H1 (cell line): ENCODE measurements at places on chromosomes 12 and 14.
A peak's percentile ranks its signal among the peaks of the same experiment; 100 is the strongest.

- no peak for DNase-seq
Measured at GRCh38 chr14:83133981-83134645, 1600.5 kb upstream of the SEL1L start.

DNA sequence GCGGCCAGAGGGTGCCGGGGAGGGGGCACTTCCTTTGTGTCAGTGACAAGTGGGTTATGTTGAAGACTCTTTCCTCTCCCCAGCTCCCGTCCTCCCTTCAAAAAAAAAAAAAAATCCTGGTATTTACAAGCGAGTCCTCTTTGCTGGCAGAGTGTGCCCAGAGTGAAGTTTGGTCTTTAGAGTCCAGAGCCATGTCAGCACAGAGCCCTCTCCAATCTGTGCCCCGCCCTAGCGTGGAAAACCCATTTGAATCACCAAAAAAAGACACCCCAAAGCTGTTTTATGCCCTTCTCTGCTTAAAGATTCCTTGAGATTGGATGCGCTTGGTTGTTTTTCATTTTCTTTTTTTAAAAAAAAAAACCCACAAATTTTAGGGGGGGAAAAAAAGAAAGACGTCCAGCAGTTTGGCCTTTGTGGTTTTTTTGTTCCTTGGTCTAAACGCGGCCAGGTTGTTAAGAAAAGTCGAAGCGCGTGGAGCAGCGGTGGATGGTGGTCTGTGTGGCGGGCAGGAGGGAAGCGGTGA lies 3.3 kb downstream of the NKX2-1 start:
- DNase-seq: peak; percentile 50

GRCh38 chr14:61563880-61564617 lies 131.3 kb upstream of the HIF1A start:
- DNase-seq: no peak

- DNase-seq: no peak
Measured at GRCh38 chr12:70045514-70045913, 197.7 kb upstream of the CNOT2 start.

DNA sequence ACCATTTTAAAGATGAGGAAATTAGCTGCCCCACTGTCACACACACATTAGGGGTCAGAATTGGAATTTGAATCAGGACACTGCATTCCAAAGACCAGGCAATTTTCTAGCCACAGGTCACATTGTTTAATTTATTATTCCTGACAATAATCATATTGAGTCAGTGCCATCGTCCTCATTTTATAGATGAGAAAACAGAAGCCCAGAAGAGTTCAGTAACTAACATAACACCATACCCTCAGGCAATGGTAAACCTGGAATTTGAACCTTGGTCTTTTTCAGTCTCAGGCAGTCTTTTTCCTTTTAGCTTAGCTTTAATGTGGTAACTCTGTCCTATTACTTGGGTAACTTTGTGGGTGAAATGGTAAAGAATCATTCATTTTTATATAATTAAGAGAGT lies 330.3 kb upstream of the SYT1 start:
- no peak for DNase-seq

DNA sequence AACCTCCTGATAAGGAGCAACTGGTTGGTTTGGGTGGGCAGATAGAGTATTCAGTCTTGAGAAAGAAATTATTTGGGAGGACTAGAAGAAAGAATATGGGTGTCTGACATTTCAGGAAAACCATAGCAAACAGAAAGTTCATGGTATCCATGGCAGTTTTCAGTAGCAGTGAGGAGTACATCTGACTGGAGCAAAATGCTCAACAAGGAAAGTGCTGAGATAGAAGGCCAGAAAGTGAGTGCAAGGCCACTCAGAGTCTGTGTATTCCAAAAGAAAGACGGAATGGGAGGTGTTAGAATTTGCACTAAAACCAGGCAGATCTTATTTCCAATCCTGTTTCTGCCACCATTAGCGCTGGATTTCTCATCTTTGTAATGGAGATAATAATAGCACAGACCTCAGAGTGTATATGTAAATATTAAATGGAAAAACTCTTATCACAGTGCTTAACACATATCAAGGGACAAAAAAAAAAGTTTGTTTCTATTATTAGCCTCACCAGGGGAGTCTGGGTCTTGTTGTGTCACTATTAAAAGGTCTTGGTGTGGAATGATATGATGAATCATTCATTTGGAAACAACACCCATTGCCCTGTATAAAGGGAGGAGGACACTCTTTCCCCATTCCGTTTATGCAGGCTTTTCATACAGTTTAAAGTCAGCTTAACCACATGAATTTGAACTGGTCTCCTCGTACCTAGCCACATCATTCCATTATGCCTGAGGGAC lies 349.8 kb downstream of the IPO8 start:
- no peak for DNase-seq

DNA sequence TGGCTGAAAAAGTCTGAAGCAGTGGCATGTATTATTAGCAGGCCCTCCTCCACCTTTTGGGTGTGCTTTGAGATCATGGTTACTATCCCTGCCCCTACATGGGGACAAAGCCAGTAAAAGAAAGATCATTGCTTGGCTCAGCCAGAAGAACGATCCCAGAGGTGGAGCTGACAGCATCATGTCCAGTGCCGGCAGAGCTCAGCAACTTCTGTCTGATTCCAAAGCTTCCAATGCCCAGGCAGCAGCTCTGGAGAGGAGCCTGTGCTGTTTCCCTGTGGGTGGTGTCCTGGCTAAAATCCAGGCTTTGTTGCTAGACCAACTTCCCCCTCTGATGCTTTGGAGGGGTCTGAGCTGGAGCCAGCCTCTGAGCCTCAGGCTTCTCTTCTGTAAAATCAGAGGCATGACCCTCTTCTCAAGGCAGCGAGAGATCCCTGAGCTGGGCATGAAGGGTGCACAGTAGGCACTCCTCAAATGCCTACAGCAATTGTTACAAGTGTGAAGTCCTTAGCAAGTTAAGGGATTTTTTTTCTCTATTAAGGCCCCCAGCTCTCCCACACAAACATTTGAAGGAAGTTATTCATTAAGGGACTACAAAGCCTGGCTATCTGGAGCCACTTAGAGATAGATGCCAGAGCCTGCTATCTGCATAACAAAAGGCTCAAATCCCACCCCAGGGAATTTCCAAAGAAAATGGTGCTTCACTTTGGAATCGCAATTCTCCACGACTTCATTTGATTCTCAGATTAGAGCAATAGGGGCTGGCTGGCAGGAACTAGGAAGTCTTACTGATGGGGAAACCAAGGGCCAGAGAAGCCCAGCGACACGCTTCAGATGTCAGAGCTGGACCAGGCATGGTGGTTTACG lies 10.9 kb upstream of the GSC start:
- no peak for DNase-seq

GRCh38 chr12:11863478-11863906 lies 207.2 kb upstream of the BCL2L14 start:
- DNase-seq: no peak

DNA sequence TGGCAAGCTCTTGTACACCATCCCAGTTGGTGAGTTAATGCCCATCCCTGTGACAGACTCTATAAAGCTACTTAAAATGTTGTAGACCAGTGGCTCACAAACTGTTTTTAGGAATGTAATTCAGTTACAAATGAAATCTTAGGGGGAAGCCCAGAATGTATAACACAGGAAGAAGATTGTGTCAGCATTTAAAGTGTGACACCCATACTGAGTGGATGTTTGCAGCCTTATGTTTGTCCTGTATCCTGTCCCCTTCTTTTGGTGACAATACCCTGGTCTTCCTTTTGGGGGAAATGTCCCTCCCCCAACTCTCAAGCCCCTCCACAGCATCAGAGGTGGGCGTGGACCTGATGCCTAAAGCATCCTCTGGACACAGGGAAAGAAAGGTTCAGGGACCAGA lies 47.6 kb upstream of the FAM222A start:
- no peak for DNase-seq

DNA sequence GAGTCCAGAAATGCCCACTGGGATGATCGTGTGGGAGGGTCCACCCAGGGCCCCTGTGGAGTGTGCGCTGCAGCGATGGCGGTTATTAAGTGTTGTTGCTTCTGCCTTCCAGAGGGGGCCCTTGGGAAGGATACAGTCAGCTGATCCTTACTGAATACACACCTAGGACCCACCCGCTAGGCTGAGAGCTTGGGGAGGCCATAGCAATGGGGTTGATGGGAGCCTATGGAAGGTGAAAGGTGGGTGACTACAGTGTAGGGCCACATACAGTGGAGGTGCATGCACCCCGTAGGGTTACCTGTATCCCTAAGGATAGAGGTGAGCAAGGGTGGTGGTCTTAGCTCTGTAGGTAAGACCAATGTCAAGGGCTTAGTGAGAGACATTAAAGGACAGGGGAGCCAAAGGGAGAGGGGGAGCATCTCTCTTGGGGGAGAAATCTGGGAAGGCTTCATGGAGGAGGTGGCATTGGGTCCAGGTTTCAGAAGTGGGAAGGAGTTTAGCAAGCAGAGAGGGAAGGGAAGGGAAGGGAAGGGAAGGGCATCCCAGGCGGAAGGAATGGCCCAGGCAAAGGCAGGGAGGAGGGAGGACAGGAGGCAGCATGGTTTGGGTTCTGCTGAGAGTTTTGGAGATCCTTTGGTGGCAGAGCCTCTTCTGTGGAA lies 73.1 kb upstream of the RIN3 start:
- DNase-seq: no peak

GRCh38 chr14:26775765-26776563 lies 178.1 kb upstream of the NOVA1 start:
- DNase-seq: no peak

- no peak for DNase-seq
Measured at GRCh38 chr12:72111706-72112105, 160.5 kb upstream of the TRHDE start.

DNA sequence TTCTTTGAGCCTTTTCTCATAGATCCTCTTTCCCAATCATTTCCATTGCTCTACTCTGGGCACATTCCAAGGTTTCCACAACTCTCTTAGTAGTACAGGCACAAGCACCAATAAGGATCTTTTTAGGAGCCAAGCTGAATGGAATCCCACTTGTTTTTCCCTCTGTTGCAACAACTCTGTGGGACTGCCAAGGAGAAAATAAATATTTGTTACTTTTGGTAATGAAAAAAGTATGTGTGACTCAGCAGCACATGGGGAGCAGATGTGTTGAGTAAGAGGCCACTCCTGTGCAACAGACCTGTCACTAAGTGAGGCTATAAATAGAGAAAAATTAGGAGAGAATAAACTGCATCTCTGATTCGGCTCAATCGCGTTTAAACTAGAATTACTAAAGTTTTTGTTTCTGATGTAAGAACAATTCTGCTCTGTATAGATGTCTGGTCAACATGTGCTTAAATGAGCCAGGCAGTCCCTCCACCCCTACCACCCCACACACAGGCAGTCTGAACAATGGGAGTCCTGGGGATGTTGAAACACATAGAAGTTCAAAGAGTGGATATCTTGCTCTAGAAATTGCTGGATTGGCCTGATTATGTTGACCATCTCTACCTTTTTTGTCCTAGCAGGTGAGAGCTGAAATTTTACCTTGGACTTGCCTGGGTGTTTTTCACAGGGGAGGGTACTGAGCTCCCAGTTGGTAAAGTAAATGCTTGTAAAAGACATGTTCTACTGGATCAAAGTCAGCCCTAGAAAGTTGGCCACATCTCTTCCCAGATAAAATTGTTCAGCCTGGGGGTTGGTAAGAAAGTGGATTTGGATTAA lies 244.3 kb upstream of the NOVA1 start:
- no peak for DNase-seq

DNA sequence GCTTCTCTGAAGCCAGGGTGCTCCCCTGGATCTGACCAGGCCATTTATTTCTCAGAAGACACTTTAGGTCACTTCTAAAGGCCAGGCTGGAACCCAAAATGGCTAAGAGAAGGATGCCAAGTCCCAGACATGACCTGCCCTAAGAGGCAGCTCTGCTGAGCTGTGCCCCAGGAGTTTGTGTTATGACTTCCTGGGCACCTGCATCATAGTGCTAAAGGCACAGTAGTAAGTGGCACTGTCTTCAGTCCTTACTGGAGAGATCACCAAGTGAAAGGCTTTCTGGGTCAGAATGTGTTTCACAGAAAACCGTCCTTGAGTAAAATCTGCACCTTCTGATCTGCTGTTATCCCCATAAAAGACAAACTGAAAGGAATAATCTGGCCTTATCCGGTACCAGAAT lies 120.2 kb downstream of the DAD1 start:
- no peak for DNase-seq

DNA sequence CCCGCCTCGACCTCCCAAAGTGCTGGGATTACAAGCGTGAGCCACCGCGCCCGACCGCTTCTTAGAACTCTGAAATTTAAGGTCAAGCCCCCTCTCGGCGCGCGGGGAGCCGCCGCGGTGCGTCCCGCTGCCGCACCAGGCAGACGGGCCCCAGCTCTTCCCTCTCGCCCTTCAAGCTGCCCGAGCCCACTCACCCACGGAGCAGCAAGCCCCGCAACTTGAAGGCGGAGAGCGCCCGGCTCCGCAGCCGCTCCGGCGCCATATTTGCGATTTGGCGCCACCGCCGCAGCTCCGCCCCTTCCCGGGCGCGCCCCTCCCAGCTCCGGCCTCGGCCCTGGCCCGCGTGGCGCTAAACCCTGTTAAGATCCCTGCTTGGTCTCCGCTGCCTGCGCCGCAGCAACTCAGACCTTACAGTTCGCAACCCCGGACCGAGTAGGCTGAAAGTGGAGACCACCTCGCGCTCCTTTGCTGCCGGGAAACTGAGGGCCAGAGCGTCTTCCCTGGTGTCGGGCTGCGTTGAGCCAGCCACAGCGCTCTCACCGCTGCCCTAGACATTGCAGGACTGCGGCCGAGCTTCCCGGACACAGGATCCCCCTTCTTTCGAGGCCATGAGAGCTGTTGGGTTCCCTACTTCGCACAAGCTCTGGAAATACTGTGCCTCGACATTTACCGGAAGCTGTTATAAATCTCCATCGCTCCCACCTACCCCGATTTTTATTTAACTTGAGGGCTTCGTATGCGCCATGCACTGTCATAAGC lies at the start of gene POLE2:
TSS of gene POLE2 (minus strand) at position 273 of the 759 bp plus-strand sequence. CDS start at position 262, 11 bp downstream.
- peak; percentile 57 for DNase-seq

DNA sequence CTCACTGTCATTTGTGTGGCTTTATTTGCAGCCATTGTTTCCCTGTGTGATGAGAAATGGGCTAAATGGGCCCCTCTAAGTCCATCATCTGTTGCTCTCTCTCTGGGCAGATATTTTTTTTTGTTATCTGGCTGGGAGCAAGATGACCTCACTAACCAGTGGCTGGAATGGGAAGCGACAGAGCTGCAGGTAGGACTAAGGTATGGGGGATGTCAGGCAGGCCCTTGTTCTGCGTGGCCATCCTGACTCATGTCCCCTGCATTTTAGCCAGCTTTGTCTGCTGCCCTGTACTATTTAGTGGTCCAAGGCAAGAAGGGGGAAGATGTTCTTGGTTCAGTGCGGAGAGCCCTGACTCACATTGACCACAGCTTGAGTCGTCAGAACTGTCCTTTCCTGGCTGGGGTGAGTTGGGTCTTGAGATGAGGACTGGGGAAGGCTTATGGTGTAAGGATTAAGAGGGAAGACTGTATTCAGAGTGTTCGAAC lies 1.3 kb downstream of the MARS1 start:
- no peak for DNase-seq

GRCh38 chr14:21923820-21924219 lies 250.2 kb upstream of the OR4E1 start:
- DNase-seq: no peak

- DNase-seq: no peak
Measured at GRCh38 chr12:4416276-4416675, 29.3 kb downstream of the FGF6 start.

GRCh38 chr12:118472940-118473339 lies 96.6 kb downstream of the SUDS3 start:
- no peak for DNase-seq
